ENCODE measurements at places on chromosomes 1 and 21.

- H3K4me3 ChIP-seq, result no peak overlapping the region
- no peaks in the 10 kb centered on the region for H3K27me3 ChIP-seq
- no peak overlapping the region for H3K27ac ChIP-seq
- DNase-seq, result no peak
- H3K4me1 ChIP-seq, result no peaks in the 10 kb centered on the region
- no peaks in the 10 kb centered on the region for H3K36me3 ChIP-seq
Measured at GRCh38 chr1:170583186-170583585, 51.2 kb downstream of the GORAB start.

- no peak overlapping the region for H3K27ac ChIP-seq
- H3K4me3 ChIP-seq, result no peak overlapping the region
- H3K36me3 ChIP-seq, result no peaks in the 10 kb centered on the region
- peaks cover 18% of the 10 kb centered on the region for H3K4me1 ChIP-seq
Measured at GRCh38 chr21:43369596-43370090, 57.3 kb downstream of the SIK1 start.

DNA sequence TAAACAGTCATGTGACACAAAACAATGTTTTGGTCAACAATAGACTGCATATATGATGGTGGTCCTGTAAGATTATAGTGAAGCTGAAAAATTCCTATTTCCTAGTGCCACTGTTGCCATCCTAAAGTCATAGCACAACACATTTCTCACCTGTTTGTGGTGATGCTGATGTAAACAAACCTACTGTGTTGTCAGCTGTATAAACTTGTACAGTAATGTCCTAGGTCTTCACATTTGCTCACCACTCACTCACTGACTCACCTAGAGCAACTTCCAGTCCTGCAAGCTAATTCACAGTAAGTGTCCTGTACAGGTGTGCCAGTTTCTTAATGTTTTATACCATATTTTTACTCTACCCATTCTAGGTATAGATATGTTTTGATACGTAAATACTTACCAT lies 326.1 kb upstream of the USP24 start:
- no peak overlapping the region for H3K4me3 ChIP-seq
- H3K4me1 ChIP-seq, result no peaks in the 10 kb centered on the region
- H3K27ac ChIP-seq, result no peak overlapping the region
- no peak for DNase-seq

DNA sequence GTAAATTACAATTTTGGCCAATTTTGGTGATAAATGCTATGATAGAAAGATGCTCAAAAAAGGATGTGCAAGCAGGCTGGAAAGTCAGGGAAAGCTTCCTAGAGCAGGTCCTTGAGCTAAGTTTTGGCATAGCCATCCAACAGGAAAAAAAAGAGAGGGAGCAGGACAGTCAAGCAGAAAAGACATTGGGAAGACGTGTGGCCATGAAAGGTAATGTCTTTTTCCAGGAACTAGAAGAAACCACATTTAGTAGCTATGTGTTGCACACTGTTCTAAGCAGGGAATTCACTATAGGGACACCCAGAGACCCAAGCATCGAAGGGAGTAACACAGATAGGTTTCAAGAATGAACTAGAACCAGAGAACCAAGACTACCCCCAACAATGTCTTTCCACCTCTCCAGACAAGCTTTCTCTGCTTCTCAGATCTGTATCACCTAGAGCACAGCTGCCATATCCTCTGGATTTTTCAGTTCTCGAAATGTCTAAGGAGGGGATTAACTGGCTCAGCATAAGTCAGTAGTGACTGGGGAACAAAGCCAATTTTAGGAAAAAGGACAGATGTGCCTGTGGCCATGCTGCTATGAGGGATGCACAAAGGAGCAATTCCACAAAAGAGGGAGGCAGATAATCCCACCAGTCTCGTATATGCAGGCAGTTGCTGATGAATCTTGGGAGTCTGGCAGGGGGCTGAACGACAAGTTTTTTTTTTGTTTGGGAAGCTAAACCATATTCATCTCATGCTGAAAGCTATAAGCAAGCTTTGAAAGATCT lies 97.1 kb upstream of the DAB1 start:
- no peaks in the 10 kb centered on the region for H3K36me3 ChIP-seq
- no peak overlapping the region for H3K27ac ChIP-seq
- DNase-seq, result no peak
- H3K4me3 ChIP-seq, result no peak overlapping the region
- H3K27me3 ChIP-seq, result no peaks in the 10 kb centered on the region

DNA sequence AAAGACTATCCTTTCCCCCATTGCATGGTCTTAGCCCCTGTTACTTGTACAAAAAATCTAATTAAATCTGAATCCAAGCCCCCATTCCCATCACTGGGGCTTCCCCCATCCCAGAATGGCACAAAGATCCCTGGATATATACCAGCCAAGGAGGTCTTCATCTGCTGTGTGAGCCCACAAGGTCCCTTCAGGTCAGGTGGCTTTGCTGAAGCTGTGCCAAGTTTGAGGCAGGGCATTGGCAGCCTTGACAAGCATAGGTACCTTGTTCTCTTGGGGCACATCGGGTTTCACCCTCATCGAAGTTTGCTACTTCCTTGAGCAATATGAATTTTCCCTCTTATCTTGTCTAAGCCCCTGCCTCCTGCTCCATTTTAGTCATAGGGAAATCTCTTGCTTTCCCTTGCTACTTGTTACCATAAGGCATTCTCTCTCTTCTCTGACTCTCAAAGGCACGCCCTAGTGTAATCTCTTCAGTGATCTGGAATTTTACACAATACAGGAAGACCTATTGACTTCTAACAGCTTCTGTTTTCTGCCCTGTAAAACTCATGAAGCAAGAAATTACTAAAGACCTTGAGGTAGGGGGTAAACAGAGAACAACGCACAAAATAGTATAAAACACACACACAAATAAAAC lies 71.4 kb upstream of the COG2 start:
- DNase-seq, result no peak
- no peak overlapping the region for H3K27ac ChIP-seq
- H3K27me3 ChIP-seq, result no peaks in the 10 kb centered on the region
- H3K36me3 ChIP-seq, result no peaks in the 10 kb centered on the region
- peaks cover 4% of the 10 kb centered on the region for H3K4me1 ChIP-seq

DNA sequence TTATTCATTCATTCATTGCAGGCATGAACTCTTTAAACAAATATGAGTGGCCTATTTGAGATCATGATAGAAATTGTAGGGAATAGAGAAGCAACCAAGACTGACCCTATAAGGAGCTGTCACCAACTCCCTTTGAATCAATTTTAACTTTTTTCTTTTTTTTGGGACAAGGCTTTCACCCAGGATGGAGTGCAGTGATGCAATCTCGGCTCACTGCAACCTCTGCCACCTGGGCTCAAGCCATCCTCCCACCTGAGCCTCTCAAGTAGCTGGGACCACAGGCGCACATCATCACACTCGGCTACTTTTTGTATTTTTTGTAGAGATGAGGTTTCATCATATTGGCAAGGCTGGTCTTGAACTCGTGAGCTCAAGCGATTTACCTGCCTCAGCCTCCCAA lies 17.1 kb upstream of the ATP5PO start:
- no peaks in the 10 kb centered on the region for H3K27me3 ChIP-seq
- H3K4me3 ChIP-seq, result no peak overlapping the region
- DNase-seq, result no peak
- H3K4me1 ChIP-seq, result peaks cover 6% of the 10 kb centered on the region

- H3K36me3 ChIP-seq, result no peaks in the 10 kb centered on the region
- H3K27ac ChIP-seq, result peak overlapping the region; percentile 93
Measured at GRCh38 chr1:35640380-35641232, 720 bp downstream of the PSMB2 start.

- H3K27ac ChIP-seq, result peak overlapping the region; percentile 71
- no peak overlapping the region for H3K4me3 ChIP-seq
- DNase-seq, result peak; percentile 60
- H3K27me3 ChIP-seq, result no peaks in the 10 kb centered on the region
Measured at GRCh38 chr1:39394598-39394997, 96.8 kb upstream of the BMP8A start.

- DNase-seq, result no peak
- H3K27me3 ChIP-seq, result no peaks in the 10 kb centered on the region
- H3K4me3 ChIP-seq, result no peak overlapping the region
- H3K36me3 ChIP-seq, result no peaks in the 10 kb centered on the region
Measured at GRCh38 chr1:221714227-221715152, 27.4 kb downstream of the DUSP10 start.

DNA sequence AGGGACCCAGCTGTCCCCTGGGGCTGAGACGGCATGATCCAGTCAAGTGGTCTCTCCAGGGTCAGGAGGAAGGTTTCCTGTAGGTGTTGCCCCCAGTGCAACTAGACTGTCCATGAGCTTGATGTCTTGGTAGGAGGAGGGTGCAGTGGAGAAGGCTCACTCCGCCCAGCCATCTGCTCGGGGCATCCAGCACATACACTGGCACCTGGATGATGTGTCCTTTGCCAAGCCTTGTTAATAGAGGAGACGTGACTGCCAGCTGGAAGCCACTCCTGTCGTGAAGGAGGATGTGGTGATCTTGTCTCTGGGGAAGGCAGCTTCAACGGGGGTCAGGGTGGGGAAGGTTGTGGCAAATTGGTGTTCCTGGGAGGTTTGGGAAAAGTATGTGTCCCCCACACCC lies 6.2 kb downstream of the DISP3 start:
- no peak for DNase-seq
- no peaks in the 10 kb centered on the region for H3K36me3 ChIP-seq
- no peaks in the 10 kb centered on the region for H3K4me1 ChIP-seq
- no peak overlapping the region for H3K4me3 ChIP-seq

- DNase-seq, result no peak
- no peak overlapping the region for H3K4me3 ChIP-seq
- H3K4me1 ChIP-seq, result peaks cover 7% of the 10 kb centered on the region
- no peak overlapping the region for H3K27ac ChIP-seq
- no peaks in the 10 kb centered on the region for H3K36me3 ChIP-seq
Measured at GRCh38 chr1:162756523-162756922, 34.0 kb upstream of the HSD17B7 start.

GRCh38 chr1:150321826-150322166 lies 463 bp downstream of the PRPF3 start:
- H3K36me3 ChIP-seq, result no peaks in the 10 kb centered on the region
- H3K27ac ChIP-seq, result peak overlapping the region; percentile 93
- H3K27me3 ChIP-seq, result no peaks in the 10 kb centered on the region
- H3K4me3 ChIP-seq, result peak overlapping the region; percentile 96
- H3K4me1 ChIP-seq, result peaks cover 11% of the 10 kb centered on the region

GRCh38 chr1:181423301-181423918 lies 59.9 kb upstream of the CACNA1E start:
- peaks cover 5% of the 10 kb centered on the region for H3K27me3 ChIP-seq
- H3K27ac ChIP-seq, result no peak overlapping the region
- H3K4me3 ChIP-seq, result no peak overlapping the region
- H3K36me3 ChIP-seq, result no peaks in the 10 kb centered on the region
- no peaks in the 10 kb centered on the region for H3K4me1 ChIP-seq

GRCh38 chr1:153688736-153689328 lies 10.3 kb downstream of the NPR1 start:
- H3K4me3 ChIP-seq, result no peak overlapping the region
- no peaks in the 10 kb centered on the region for H3K36me3 ChIP-seq
- no peaks in the 10 kb centered on the region for H3K27me3 ChIP-seq
- no peaks in the 10 kb centered on the region for H3K4me1 ChIP-seq
- no peak overlapping the region for H3K27ac ChIP-seq

DNA sequence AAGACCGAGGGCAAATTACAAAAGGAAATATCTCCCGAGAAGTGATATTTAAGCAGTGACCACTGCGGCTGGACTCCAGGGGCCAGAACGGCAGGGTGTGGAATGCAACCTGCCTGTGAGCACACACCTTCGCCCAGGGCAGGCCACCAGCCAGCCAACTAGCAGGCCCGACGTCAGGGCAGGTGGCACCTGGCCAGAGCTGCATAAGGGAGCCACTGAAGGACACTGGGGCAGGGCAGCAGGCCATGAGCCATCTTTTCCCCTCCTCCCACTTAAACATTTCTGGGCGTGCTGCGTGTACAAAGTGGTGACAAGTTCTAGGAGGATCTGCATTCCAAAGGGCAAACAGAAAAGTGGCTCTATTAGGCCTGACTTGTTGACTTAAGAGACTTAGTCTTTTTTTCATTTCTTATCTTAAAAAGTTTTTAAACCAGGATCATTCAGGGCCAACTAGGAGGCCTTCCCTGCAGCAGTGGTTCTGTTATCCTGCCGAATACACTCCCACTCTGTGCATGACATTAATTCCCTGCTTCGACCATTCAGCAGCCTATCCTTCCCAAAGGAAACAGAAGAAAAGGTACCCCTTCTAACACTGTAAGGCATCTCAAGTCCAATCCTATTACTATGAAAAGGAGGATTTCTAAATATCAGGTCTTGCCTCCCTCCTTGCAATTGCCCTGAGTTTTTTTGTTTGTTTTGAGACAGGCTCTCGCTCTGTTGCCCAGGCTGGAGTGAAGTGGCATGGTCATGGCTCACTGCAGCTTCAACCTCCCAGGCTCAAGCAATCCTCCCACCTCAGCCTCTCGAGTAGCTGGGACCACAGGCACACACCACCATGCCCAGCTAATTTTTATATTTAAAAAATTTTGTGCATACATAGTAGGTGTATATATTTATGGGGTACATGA lies 96.3 kb downstream of the BCAR3 start:
- peaks cover 7% of the 10 kb centered on the region for H3K4me1 ChIP-seq
- peak overlapping the region; percentile 8 for H3K27ac ChIP-seq
- no peak overlapping the region for H3K4me3 ChIP-seq

DNA sequence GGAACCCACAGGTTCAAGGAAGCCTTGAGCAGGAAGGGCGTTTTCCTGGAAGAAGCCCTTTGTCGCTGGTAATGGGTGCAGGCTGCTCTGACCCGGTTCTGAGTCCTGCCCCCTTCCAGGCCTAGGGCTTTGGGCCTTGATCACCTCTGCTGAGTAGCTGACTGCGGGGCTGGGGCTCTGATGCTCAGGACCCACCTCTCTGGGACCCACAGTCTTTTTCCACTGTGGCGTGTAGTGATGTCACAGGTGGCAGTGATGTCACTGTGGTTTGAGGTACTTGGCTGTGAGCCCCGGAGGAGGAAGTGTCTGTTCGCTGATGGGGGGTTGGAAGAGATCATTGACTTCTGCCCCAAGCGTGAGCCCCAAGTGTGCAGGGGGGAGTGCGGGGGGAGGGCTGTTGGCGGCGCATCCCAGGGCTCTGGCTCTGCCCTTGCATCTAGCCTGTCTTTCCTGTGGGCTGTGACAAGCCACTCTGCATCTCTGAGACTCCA lies 6.9 kb downstream of the TNFRSF1B start:
- H3K27ac ChIP-seq, result peak overlapping the region; percentile 50
- DNase-seq, result peak; percentile 56
- no peaks in the 10 kb centered on the region for H3K27me3 ChIP-seq
- peak overlapping the region; percentile 11 for H3K4me3 ChIP-seq
- H3K4me1 ChIP-seq, result peaks cover 73% of the 10 kb centered on the region

DNA sequence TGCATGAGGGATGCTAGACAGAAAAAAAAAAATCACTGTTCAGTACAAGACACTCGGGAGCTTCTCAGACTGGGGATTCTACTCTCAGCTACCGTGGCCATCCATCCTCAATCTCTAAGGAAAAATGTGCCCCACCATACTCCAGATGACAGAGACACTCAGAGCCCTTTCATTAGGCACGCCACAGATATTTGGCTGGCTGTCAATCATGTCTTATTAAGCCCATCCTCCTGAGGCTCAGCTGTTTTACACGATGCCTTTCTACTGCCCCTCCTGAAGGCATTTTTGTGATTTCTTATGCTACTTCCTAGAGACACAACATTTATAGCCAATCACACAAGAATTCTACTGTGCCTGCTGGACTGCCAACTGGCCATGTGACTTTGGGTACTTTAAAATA lies 92.9 kb downstream of the KIF14 start:
- no peak for DNase-seq
- no peak overlapping the region for H3K4me3 ChIP-seq
- no peak overlapping the region for H3K27ac ChIP-seq
- H3K27me3 ChIP-seq, result no peaks in the 10 kb centered on the region
- no peaks in the 10 kb centered on the region for H3K4me1 ChIP-seq

- H3K27ac ChIP-seq, result no peak overlapping the region
- no peaks in the 10 kb centered on the region for H3K27me3 ChIP-seq
- H3K36me3 ChIP-seq, result peaks cover 24% of the 10 kb centered on the region
Measured at GRCh38 chr1:42779725-42780124, 5.1 kb upstream of the TMEM269 start.
